ENCODE measurements at places on chromosomes 3 and 15. TPM values are rescaled to one million over a fixed set of nuclear protein-coding genes. Genes with fewer than 3 reads are reported as not detected.

Gene GOLGA6A
- not detected for total RNA-seq

Gene SAXO2
- 1.3 TPM for total RNA-seq

Gene THRB
- 0.66 TPM for total RNA-seq

Gene ZFAND6
- 77.5 TPM for total RNA-seq

Gene ACOX2
- 4.2 TPM for total RNA-seq

Gene LRRC31
- not detected for total RNA-seq

Gene STRIT1
- total RNA-seq: not detected

Gene SCN11A
- under 0.01 TPM for total RNA-seq

Gene OR5H15
- total RNA-seq: not detected

Gene TMEM45A
- total RNA-seq: 33.6 TPM

Gene SH2D7
- not detected for total RNA-seq

Measured in placental pericyte (primary cell).